ENCODE measurements at places on chromosomes 6 and 20.

DNA sequence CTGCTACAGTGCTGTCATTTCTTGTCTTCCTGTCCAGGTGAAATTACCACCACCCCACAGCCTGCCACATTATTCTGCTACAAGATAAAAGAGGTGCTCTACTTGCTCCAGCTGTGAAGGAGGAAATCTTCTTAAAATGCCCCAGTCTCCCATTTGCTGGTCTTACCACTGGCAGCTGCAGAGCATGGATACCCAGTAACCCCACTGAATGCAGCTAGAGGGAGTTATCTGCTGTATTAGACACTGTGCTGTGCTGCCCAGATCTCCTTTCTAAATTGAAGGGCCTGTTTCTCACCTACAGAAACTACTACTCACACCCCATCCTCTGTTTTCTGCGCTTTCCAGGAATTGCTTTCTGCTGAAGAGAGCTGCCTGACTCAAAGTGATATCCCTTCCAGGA is 517.8 kb downstream of the PKHD1 start:
- no peak for DNase-seq

- DNase-seq, result peak; percentile 13
Measured at GRCh38 chr6:25485821-25486534, 166.0 kb upstream of the SCGN start.

DNA sequence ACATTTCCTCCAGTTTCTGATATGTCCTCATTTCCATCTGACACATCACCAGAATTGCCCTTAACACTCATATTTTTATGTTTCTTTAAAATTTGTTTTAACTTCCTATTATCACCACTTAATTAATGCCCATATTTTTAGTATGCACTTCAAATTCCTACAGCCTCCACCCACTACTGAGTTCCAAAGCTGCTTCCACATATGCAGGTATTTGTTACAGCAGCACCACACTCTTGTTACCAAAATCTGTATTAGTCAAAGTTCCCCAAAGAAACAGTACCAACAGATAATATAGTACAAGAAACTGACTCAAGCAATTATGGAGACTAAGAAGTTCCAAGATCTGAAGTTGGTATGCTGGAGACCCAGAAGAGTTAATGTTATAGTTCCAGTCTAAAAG is 340.4 kb downstream of the GRIK2 start:
- no peak for DNase-seq

GRCh38 chr6:40369042-40369441 is 218.1 kb downstream of the LRFN2 start:
- no peak for DNase-seq

GRCh38 chr20:43993560-43993959 is 78.9 kb downstream of the TOX2 start:
- DNase-seq, result no peak

DNA sequence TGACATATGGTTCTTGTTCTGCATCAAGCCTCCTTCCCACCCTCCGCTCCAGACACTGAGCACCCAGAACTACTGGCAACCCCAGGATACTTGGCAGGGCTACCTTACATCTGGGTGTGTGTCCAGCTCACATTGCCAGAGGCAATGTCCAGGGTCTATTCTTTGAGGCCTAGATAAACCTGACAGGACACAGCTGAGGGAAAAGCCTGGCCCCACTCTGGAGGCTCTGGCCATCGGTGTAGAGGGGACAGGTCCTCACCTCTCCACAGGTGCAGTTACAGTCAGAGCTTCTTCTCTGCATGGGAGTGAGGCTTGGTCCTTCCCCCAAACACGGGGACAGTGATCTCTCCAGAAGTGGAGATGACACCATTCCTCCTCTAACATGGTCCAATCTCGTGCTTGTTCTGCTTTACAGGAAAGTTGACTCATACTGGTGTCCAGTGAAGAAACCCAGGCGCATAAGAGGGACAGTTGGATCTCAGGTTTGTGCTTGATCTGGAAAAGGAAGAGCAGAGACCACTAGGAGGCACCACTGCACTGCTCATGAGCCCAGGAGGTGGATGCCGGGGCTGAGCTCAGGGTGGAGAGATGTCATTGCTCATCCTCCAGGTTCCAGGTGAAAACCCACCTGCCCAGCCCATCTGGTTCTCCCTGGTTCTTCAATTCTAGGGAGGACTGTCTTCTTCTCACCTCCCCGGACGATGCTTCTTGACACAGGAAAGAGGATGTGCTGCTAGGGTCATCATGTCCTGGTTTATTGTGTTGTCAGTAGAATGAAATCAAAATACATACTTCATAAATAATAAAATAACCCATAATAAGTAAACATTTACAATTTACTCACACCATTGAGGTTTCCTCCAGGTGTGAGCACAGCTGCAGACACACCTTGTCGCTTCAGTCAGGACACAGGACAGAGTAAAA is 14.7 kb downstream of the HLA-F start:
- DNase-seq, result peak; percentile 83

GRCh38 chr6:41367700-41368099 is 32.3 kb downstream of the NCR2 start:
- peak; percentile 47 for DNase-seq

DNA sequence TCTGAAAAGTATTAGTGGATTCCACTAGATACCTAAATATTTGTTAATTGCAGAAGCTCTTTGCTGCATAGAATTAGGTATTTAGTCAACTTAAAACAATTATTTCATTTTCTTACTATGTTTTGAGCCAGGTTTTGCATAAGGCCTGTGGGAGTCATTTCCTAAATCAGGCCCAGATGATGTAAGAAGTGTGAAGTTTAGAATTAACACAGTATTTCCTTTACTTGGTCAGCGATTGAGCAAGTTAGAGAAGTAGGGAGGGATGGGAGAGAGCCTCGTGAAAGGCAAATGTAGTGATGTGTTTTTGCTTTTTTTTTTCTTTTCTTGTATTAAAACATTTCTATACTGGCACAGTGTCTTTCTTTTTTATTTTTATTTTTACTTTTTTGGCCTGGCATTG is 711.1 kb downstream of the HDGFL1 start:
- peak; percentile 21 for DNase-seq

GRCh38 chr6:73985891-73986290 is 289.9 kb downstream of the CD109 start:
- DNase-seq, result peak; percentile 64

DNA sequence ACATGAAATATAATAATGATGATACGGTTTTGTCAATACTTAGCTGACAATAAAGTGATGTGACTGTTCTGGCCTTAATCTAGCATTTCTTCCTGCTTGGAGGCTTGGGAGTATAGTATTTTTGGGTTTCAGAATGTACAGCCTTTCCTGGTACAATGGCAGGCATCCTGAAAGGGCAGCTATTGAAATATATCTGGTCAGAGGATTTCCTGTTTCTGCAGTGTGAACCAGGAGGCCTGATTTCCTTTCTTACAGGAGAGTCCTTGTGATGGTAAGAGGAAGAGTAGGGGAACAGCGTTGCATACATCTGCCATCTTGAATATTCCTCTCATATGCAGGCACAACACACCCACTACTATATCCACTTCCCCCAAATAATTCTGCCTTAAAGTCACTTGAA is 93.7 kb downstream of the MYO6 start:
- no peak for DNase-seq

GRCh38 chr6:35480176-35480575 is 12.0 kb downstream of the RPL10A start:
- no peak for DNase-seq

GRCh38 chr20:57680131-57680716 is 29.6 kb downstream of the PMEPA1 start:
- DNase-seq, result no peak

- DNase-seq, result peak; percentile 86
Measured at GRCh38 chr20:37992802-37993409, 40.4 kb downstream of the TTI1 start.

DNA sequence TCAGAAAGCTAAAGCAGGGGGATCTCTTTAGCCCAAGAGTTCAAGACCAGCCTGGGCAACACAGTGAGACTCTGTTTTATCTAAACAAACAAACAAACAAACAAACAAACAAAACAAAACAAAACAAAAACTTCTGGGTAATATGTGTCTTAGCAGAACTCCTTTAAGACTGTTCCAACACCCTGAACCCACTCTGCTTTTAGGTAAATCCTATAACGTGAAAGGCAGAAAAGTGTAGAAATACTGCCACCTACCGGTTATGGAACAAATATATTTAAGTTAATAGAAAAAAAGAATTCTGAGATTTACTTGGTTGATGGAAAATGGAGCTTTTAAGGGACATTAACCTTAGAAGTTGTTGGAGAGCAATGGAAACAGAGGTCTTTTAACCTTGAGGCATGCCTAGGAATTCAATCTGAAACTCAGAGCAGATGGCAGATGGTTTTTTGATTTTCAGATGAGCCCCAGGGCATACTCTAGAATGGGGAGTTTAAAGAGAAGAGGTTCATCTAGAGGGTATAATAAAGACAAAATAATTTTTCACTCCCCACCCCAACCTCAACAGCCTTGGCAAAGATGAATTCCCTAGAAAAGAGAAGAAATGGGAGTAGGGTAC is 38.5 kb downstream of the SOD2 start:
- DNase-seq, result peak; percentile 74

GRCh38 chr6:154928325-154928922 is 66.7 kb upstream of the TIAM2 start:
- DNase-seq, result peak; percentile 78

- no peak for DNase-seq
Measured at GRCh38 chr6:1057490-1058135, 254.3 kb upstream of the FOXQ1 start.

DNA sequence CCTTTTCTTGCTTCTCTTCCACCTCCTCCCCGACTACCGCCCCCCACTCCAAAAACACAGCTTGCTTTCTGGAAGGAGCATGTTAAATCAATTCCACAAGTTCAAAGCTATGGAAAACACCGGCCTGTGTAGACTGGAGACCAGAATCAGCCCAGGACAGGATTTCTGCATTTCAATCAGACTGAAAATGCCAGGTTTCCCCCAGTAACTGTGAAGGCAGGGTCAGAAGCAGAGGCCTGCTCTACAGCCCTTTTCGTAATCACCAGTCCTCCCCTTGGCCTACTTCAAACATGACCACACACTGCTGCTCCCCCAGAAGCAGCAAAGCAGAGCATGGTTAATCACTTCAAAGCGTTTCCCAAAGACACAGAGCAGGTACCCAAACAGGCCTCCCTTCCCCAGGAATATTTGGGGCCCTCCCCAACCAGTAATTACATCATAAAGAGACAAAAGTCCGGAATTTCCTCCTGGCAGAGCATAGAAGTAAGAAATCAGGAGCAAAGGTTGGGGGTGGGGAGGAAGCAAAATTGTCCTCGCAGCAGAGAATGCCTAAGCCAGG is 38.4 kb downstream of the ZMYND8 start:
- peak; percentile 89 for DNase-seq

- DNase-seq, result no peak
Measured at GRCh38 chr6:148516617-148517016, 174.0 kb downstream of the SASH1 start.

DNA sequence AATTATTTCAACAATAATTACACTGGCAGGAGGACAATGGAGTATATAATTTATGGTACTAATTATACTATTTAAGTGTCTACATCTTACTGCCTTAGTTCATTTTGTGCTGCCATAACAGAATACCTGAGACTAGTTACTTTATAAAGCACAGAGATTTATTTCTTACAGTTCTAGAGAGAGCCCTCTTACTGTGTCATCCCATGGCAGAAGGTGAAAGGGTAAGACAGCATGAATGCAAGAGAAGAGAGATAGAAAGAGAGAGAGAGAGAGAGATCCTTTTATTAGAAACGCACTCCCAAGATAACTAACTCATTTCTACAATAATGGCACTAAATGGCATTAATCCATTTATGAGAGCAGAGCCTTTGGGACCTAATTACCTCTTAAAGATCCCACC is 314.7 kb downstream of the EPM2A start:
- no peak for DNase-seq

GRCh38 chr6:53699462-53699861 is 33.9 kb upstream of the KLHL31 start:
- DNase-seq, result no peak

DNA sequence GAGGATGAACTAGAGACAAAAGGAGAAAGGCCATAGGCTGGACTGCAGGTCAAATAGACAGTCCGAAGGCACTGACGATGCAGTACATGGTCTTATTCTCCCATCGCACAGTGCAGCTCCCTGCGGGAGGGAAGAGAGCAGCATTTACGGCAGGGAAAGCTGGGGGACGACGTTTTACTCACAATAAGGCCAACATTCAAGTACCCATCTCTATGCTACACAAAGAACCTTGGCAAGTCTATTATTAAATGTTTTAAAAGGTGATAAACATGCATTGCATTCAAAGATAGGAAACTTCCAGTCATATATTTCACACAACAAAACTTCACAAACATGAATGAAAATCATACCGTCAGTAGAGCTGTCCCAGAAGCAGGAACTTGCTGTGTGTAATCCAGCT is 7.8 kb downstream of the DYNLT1 start:
- DNase-seq, result no peak

All from fibroblast of mammary gland (primary cell).